Fibroblast of mammary gland (primary cell): ENCODE measurements at places on chromosomes 6 and 20.

DNA sequence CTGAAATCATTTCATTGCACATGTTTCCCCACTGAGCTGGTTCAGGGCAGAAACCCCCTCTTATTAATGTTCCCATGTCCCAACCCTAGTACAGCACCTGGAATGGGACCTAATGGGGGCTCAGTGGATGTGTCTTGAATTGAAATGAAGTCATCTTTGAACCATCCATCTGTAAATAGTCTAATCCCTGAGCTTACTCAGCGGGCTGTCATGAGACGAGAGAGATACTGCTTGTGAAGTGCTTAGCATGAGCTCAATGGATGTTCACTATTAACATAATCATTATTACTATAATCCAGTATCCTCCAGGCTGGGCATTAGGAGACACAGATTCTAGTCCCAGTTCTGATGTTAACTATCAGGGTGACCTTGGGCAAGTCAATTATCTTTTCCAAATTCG is 106.6 kb upstream of the LRFN2 start:
- DNase-seq, result no peak

GRCh38 chr6:25553502-25553901 is 98.5 kb upstream of the SCGN start:
- DNase-seq, result peak; percentile 64

DNA sequence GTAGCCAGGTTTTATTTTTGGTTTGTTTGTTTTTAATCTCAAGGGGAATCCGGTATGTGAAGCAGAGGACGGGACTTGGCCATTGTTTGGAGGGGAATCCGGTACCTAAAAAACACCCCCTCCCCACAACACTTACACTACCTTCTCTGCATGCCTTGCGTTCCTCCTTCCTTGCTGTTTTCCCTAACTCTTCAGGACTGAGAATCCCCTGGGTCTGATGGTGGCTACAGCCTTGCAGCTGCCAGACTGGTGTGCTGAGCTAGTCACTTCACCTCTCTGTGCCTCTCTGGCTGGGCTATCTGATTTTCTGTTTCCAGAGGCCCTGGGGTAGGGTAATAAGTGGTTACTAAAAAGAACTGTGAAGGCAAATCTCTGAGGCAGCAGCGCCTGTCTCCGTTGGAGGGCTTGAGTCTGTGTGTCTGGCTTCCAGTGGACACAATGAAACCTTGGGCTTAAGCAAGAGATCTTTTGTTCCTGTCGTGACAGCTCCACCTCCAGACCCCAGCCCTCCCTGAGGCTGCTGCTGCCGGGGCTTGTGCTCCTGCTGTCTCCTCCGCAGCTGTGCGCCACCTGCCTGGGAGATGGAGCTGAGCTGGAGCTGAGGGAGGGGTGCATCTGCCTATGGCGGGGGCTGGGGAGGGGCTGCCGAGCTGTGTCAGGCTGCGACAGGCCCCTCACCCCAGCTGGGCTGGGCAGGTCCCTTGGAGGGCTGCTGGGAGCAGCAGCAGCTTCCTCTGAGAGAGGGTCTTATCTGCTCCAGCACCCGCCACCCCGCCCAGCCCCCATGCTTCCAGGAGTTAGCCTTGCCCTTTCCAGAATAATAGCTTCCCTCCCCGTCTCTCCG is 65.8 kb upstream of the CCDC167 start:
- DNase-seq, result no peak

- DNase-seq, result peak; percentile 12
Observed at GRCh38 chr6:100260584-100260983, 204.1 kb downstream of the SIM1 start.

DNA sequence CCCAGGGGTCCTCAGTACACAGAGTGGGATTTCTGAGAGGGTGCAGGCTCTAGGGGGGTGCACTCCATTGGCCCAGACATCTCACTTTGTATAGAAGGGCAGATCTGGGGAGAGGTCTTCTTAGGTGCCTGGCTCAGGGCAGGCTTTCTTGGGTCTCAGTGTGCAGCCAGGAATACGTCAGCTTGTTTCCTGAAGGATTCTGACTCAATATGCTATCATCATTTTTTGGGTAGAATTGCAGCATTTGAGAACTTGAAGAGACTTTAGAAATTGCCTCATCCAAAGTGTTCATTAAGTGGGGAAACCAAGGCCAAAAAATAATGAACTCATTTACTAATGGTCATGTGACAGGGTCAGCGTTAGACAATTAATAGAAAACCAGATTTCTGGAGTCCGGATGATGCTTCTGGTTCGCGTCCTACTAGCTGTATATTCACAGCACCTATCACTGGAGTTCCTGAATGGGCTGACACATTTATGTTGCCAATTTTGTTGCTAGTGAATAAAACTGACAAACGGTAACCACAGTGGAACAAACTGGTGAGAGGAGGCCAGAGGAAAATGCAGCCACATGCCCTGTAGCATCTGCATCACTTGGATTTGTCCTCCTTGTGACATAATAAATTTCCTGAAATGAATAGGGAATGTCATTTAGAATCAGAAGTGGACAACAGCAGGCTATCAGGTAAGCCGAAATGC is 238.9 kb downstream of the TBC1D7 start:
- peak; percentile 68 for DNase-seq
